Esophagus muscularis mucosa (tissue), 4 donors: ENCODE measurements at places on chromosomes 16 and 17.
A peak's percentile ranks its signal among the peaks of the same experiment; 100 is the strongest.

DNA sequence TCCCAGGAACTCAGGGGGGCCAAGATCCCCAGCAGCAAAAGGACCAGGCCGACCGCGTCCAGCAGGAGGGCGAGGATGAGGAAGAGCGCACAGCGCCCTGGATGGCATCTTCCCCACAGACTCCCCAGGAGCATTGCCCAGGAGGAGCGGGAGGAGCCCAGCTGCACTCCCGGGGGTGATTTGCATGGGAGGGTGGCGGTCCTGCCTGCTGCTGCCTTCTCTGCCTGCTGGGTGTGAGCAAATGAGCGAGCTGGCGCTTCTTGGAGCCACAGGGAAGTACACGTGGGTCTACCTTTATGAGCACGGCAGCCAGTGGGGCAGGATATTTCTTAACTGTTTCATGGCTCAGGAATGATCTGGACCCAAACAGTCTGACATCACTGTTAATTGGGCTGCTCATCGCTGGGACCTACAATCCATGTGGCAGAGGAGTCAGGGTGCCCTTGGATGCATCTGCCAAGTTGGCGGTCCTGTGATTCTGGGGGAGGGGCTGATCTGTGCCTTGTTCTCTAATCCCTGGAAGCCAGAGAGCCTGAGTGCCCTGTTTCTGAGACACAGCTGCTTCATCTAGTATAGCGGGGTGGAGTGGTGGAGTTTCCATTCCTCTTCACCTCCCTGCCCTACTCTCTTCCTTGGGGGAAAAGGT, at the start of gene TMEM238L:
Gene TMEM238L, minus strand, starts transcription at position 270 of the 646 bp plus-strand sequence. Its CDS starts 136 bp downstream, at position 134.
- no peak for DNase-seq
- no peak within 1 kb of the TSS for H3K4me3 ChIP-seq
- no peak within 1 kb of the TSS for H3K27ac ChIP-seq
- no peaks in the 10 kb centered on the region for H3K4me1 ChIP-seq

GRCh38 chr17:57447990-57448758, 191.9 kb downstream of the MSI2 start:
- DNase-seq = no peak
- H3K27ac ChIP-seq = no peak overlapping the region
- H3K4me1 ChIP-seq = peaks cover 6% of the 10 kb centered on the region
- no peaks in the 10 kb centered on the region for H3K27me3 ChIP-seq
- no peak overlapping the region for H3K4me3 ChIP-seq

DNA sequence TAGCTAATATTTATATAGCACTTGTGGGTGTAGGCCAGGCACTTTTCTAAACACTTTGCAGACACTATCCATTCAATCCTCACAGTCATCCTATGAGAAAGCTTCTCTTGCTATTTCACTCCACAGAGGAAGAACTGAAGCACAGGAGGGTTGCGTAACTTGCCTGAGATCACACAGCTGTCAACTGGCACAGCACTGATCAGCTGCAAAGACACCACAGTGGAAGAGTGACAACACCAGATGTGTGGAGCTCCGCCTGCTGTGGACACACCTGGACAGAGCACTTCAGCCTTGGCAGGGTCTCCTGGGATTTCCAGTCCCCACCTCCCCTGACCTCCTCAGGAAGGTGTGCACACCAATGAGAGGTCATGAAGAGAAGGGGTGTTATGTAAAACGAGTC, 13.3 kb upstream of the CNEP1R1 start:
- H3K4me3 ChIP-seq = no peak overlapping the region
- no peaks in the 10 kb centered on the region for H3K4me1 ChIP-seq
- no peaks in the 10 kb centered on the region for H3K27me3 ChIP-seq
- H3K36me3 ChIP-seq = no peaks in the 10 kb centered on the region
- DNase-seq = no peak

- H3K27me3 ChIP-seq = no peaks in the 10 kb centered on the region
- DNase-seq = no peak
- no peaks in the 10 kb centered on the region for H3K4me1 ChIP-seq
- H3K36me3 ChIP-seq = peaks cover 92% of the 10 kb centered on the region
- no peak overlapping the region for H3K27ac ChIP-seq
These were observed 29.0 kb downstream of the RBBP6 start for GRCh38 chr16:24568392-24568791.

DNA sequence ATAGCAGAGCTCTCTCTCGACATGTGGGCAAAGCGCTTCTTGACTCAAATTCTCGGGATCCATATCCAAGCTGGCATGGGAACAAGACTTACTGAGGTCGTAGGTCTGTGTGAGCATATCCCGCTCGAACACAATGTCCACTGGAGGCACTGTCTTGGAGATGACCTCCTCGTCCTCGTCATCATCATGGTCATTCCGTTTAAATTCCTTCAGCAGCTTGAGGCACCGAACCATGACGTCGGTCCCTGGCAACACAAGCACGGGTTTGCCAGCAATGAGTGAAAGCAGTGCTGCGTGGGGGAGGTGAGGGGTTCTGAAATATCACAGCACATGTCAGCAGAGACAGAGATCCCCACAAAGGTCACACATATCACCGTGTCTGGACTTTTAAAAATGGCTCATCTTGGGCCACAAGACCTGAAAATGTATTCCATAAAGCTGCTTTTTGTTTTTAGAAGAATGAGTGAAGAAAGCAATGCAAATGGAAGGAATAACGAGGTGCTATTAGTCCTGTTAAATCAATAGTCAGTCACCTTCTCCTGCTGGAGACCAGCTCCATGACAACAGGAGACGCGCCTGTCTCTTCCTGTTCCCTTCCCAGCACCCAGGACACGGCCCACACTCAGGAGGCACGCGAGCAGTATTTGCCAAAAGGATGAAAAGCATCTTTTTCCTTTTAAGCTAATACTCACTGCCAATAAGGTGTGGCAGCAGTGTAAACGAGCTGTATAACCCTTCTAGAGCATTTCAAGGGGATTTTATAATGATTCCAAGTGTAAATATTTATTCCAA, 37.9 kb downstream of the GTF3C1 start:
- no peaks in the 10 kb centered on the region for H3K27me3 ChIP-seq
- no peak overlapping the region for H3K4me3 ChIP-seq
- peaks cover 46% of the 10 kb centered on the region for H3K36me3 ChIP-seq
- H3K4me1 ChIP-seq = peaks cover 16% of the 10 kb centered on the region
- DNase-seq = no peak

DNA sequence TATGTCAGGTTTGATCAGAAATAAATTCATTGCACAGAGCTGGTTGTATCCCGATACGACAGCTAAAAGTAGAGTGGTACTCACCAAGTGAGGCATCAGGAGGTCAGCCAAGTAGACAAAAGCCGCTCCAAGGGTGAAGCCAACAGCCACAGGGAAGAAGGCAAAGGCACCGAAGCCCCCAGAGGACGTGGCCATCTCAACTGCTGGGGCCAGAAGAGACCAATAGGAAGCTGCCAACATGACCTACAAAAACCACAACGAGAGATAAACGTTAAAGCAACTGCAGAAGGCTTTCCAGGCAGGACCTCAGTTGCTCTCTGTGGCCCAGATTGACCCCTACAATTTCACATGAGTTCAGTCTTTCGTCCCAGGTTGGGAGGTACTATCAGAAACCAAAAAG, 61.0 kb downstream of the SLC39A11 start:
- H3K4me1 ChIP-seq = peaks cover 13% of the 10 kb centered on the region
- H3K27ac ChIP-seq = no peak overlapping the region
- no peak for DNase-seq
- no peak overlapping the region for H3K4me3 ChIP-seq

GRCh38 chr16:1923299-1924034, 5.3 kb upstream of the HS3ST6 start:
- DNase-seq = no peak
- H3K4me3 ChIP-seq = no peak overlapping the region
- H3K27me3 ChIP-seq = peaks cover 17% of the 10 kb centered on the region
- H3K4me1 ChIP-seq = peaks cover 13% of the 10 kb centered on the region
- no peaks in the 10 kb centered on the region for H3K36me3 ChIP-seq
- H3K27ac ChIP-seq = no peak overlapping the region

DNA sequence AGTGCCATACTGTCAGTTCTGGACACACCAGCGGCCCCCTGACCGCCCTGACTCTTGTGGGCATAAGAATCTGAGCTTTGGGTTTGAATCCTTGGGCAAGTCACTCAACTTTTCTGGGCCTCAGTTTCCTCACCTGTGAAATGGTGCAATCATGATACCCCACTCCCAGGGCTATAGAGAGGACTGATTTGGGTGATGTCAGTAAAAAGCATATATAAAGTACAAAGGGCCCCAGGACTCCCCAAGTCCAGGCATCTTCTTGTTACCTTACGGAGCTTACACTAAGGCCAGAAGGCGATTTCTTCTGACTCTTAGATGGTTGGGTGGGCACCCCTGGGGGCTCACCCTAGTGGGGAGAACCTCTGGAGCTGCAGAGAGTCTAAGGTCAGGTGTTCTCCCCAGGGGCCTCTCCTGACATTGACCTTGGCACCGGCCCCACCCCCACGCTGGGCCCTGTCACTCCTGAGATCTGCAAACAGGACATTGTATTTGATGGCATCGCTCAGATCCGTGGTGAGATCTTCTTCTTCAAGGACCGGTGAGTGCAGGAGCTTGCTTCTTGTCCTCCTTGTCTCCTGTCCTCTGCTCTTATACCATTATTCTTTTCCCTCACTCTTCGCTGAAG, 13.9 kb downstream of the MMP2 start:
- peaks cover 5% of the 10 kb centered on the region for H3K4me1 ChIP-seq
- H3K27me3 ChIP-seq = peaks cover 12% of the 10 kb centered on the region
- H3K36me3 ChIP-seq = peaks cover 13% of the 10 kb centered on the region
- H3K4me3 ChIP-seq = no peak overlapping the region
- peak; percentile 90 for DNase-seq
- H3K27ac ChIP-seq = peak overlapping the region; percentile 0

GRCh38 chr16:58661199-58661830, 23.3 kb downstream of the SLC38A7 start:
- H3K4me1 ChIP-seq = no peaks in the 10 kb centered on the region
- no peaks in the 10 kb centered on the region for H3K36me3 ChIP-seq
- H3K27ac ChIP-seq = no peak overlapping the region
- no peak overlapping the region for H3K4me3 ChIP-seq
- DNase-seq = no peak
- no peaks in the 10 kb centered on the region for H3K27me3 ChIP-seq

DNA sequence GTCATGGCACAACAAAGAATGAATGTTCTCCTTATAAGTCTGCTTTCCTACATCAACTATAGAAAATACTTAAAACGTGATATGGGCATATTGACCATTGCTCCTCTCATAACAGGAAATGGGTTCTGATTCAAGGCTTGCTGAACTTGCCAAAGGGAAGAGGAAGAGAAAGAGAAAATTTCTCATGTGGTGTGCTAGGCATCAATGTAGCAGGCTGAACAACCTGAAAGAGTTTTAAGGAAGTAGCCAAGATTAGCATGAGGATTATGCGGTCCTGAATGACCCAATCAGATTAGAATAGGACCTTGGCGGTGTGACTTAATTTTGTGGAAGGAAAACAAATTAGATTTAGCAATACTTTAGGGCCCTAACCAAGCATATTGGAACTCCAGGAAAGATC, 617.7 kb upstream of the CDH11 start:
- DNase-seq = no peak
- H3K4me3 ChIP-seq = no peak overlapping the region
- no peaks in the 10 kb centered on the region for H3K27me3 ChIP-seq
- H3K36me3 ChIP-seq = no peaks in the 10 kb centered on the region

DNA sequence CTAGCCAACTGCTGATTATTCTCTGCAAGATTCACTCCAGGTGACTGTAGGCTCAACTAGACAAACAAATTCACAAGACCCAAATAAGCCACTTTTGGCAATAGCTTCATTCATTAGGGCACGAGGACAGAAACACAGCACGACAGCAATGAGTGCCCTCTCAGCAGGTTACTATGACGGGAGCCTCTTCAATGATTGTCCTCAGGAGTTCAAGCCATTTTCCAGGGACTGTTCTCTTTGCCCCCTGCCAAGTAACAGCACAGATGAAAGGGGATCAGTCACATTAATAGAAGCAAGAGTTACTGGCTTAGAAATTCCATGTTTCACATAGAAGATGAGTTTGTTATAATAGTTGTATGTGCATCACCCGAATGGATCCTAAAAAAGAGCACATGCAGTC, 712.2 kb downstream of the CDH8 start:
- no peak overlapping the region for H3K4me3 ChIP-seq
- H3K4me1 ChIP-seq = no peaks in the 10 kb centered on the region
- H3K27ac ChIP-seq = no peak overlapping the region
- no peaks in the 10 kb centered on the region for H3K36me3 ChIP-seq
- H3K27me3 ChIP-seq = no peaks in the 10 kb centered on the region

DNA sequence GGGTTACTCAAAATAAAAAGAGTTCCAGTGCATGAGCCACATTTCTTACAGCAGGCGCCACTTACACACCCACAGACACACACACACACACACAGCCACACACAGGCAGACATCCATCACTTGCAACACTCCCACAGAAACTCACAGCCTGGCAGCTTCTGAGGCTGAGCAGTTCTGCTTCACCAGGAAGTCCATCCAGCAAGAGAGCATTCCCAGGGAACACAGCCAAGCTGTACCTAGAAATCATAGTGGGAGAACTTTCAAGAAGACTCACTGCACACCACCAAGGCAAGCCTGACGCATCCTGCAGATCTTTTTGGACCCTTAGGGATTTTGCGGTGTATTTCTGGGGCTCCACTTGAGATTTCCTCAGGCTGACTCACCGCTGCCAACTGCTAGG, 140.9 kb upstream of the WSB1 start:
- peak; percentile 87 for DNase-seq
- no peaks in the 10 kb centered on the region for H3K27me3 ChIP-seq
- H3K4me1 ChIP-seq = no peaks in the 10 kb centered on the region
- H3K36me3 ChIP-seq = no peaks in the 10 kb centered on the region
- H3K27ac ChIP-seq = no peak overlapping the region
- no peak overlapping the region for H3K4me3 ChIP-seq

DNA sequence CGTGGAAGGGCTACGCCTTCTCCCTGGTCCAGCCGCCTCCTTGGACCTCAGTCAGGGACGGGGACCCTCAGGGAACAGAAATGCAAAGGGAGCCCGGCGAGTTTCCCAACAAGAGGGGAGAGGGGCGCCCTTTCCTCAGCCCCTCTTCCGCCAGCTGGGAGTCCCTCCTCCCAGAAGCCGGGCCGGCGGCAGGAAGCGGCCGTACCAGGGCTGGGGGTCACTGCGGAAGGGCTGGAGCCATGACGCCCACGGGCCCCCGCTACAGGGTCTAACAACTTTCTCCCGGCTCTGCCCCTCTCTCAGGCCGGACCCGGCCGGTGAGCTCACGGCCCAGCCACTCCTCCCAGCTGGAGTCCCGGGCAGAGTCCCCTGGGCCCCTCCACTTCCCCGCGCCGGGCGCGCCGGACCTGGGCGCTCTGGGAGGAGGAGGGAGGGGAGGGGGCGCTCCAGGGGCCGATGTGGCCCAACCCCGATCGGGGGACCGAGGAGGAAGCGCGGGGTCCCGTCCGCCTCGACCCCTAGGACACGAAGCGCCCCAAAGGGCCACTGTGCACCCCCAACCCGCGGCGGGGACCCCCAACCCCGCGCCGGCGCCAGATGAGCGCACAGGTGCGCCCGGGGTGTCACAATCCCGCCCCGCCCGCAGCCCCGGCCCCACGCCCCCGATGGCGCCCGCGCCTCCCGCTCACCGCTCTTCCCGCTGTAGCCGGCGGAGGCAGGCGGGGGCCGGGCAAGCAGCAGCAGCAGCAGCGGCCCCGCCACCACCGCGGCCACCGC, 578 bp downstream of the PGAP6 start:
- peaks cover 14% of the 10 kb centered on the region for H3K36me3 ChIP-seq
- peak overlapping the region; percentile 80 for H3K27ac ChIP-seq
- peak overlapping the region; percentile 97 for H3K4me3 ChIP-seq
- no peak for DNase-seq
- H3K4me1 ChIP-seq = peaks cover 51% of the 10 kb centered on the region
